ENCODE measurements at places on chromosomes 3 and 15. TPM values are rescaled to one million over a fixed set of nuclear protein-coding genes. Genes with fewer than 3 reads are reported as not detected.

The DTX3L gene
- 14.3 TPM for total RNA-seq

The PCOLCE2 gene
- 42.2 TPM for total RNA-seq

The STRIT1 gene
- 4.8 TPM for total RNA-seq

The RETNLB gene
- not detected for total RNA-seq

The ANKRD34C gene
- total RNA-seq, result 0.78 TPM

The GTPBP8 gene
- total RNA-seq, result 18.3 TPM

All from cardiac septum (tissue), 1 donor.